ENCODE measurements at places on chromosomes 13 and 19. TPM values are rescaled to one million over a fixed set of nuclear protein-coding genes. Genes with fewer than 3 reads are reported as not detected.

Gene CCL25
- not detected for total RNA-seq

Gene LRRC63
- not detected for total RNA-seq

Gene ZNF563
- total RNA-seq: 3.4 TPM

Gene LILRB4
- total RNA-seq: not detected

Gene KLHL1
- not detected for total RNA-seq

Gene ATXN8OS
- not detected for total RNA-seq

Gene TFPT
- 23.0 TPM for total RNA-seq

Gene ATP7B
- total RNA-seq: 40.2 TPM

Gene HSD11B1L
- 2.4 TPM for total RNA-seq

Gene DAND5
- total RNA-seq: not detected

Gene DKKL1
- total RNA-seq: not detected

Gene LCP1
- 32.1 TPM for total RNA-seq

Gene RAP2A
- total RNA-seq: 19.7 TPM

Gene ZNF737
- 2.9 TPM for total RNA-seq

All from Caco-2 (cell line).